ENCODE measurements at places on chromosomes 3 and 15. TPM values are rescaled to one million over a fixed set of nuclear protein-coding genes. Genes with fewer than 3 reads are reported as not detected.

HRH1 gene
- total RNA-seq, result 0.25 TPM

DNA sequence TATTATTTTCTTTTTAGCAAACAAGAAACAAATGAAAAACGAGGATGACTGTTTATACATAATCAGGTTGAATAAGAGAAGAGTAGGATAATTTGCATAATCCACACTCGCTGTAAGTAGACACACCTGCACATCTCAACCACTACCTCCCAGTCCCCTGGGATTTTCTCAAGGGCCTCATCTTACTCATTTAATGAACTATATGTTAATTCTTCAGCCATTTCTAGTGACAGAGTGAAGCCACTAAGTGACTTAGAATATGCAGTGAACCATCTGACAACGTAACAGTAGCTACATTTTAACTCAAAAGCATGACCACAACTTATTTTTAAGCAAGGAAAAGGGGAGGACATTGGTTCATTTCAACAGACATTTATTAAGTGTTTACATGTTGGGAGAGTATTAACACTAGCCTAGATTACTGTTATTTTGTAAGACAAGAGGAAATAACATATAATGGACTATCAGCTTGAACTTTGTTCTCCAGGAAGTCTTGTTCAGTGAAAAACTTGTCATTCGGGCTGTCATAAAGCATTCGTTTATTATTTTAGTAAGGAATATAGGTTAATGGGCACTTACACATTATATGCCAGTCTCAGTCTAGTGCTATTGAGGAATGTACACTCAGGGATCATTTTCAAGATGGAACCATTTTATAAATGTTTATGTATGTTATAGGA lies 173.0 kb upstream of the ROBO2 start:
- H3K4me1 ChIP-seq, result no peaks in the 10 kb centered on the region
- no peak overlapping the region for H3K27ac ChIP-seq
- H3K27me3 ChIP-seq, result no peaks in the 10 kb centered on the region
- DNase-seq, result no peak

PLA2G4F gene
- not detected for total RNA-seq

ROPN1 gene
- total RNA-seq, result not detected

LOXL1 gene
- total RNA-seq, result 3.4 TPM

GRCh38 chr3:37766797-37767776 lies 94.6 kb upstream of the CTDSPL start:
- H3K4me3 ChIP-seq, result no peak overlapping the region
- no peaks in the 10 kb centered on the region for H3K36me3 ChIP-seq
- H3K4me1 ChIP-seq, result no peaks in the 10 kb centered on the region
- DNase-seq, result no peak

- no peak overlapping the region for H3K27ac ChIP-seq
- DNase-seq, result no peak
- H3K4me3 ChIP-seq, result no peak overlapping the region
- no peaks in the 10 kb centered on the region for H3K4me1 ChIP-seq
Measured at GRCh38 chr3:126447456-126448106, 28.1 kb downstream of the ZXDC start.

SH3GL3 gene
- not detected for total RNA-seq

KATNBL1 gene
- total RNA-seq, result 40.8 TPM

C3orf85 gene
- not detected for total RNA-seq

MLF1 gene
- total RNA-seq, result 0.79 TPM

GRCh38 chr3:115423170-115423569 lies 200.1 kb upstream of the GAP43 start:
- H3K4me1 ChIP-seq, result peaks cover 7% of the 10 kb centered on the region
- H3K4me3 ChIP-seq, result no peak overlapping the region
- no peak for DNase-seq
- no peak overlapping the region for H3K27ac ChIP-seq
- peaks cover 2% of the 10 kb centered on the region for H3K27me3 ChIP-seq

ALPK3 gene
- 0.15 TPM for total RNA-seq

Measured in activated CD4-positive, alpha-beta T cell treated with anti-CD3 and anti-CD28 coated beads, Interleukin-2, amount 10 ng/mL, durations not matched to agents 7 days and 5 days (primary cell).